NCI-H187 treated with DMSO at 0.1 percent for 48 hours (cell line): ENCODE measurements at places on chromosomes 7 and 10.

- no peak for DNase-seq
Measured at GRCh38 chr10:35194906-35195305, 68.3 kb downstream of the CREM start.

- DNase-seq: no peak
Measured at GRCh38 chr7:151777908-151778670, 98.8 kb downstream of the PRKAG2 start.

GRCh38 chr7:68679459-68680234 lies 918.6 kb upstream of the AUTS2 start:
- DNase-seq: no peak

DNA sequence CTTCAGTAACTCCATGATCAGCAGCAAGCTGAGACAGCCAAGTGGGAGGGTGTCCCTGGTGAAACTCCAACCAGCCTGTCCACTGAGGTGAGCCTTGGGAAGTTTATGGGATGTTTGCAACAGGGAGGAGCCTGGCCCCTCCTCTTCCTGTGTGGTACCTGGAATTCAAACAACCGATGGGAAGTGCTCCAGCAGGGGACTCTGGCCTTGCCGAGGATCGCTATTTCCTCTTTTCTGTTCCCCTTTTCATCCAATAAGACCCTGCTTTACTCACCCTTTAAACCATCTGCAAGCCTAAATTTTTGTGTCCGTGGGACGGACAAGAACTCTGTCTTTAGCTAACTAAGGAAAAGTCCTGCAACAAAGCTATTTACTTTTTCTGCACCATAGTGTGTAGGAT lies 491.1 kb upstream of the ZMIZ1 start:
- DNase-seq: no peak

- no peak for DNase-seq
Measured at GRCh38 chr10:84097787-84098353, 41.4 kb upstream of the GHITM start.

- no peak for DNase-seq
Measured at GRCh38 chr7:96167424-96167823, 154.5 kb downstream of the SLC25A13 start.

DNA sequence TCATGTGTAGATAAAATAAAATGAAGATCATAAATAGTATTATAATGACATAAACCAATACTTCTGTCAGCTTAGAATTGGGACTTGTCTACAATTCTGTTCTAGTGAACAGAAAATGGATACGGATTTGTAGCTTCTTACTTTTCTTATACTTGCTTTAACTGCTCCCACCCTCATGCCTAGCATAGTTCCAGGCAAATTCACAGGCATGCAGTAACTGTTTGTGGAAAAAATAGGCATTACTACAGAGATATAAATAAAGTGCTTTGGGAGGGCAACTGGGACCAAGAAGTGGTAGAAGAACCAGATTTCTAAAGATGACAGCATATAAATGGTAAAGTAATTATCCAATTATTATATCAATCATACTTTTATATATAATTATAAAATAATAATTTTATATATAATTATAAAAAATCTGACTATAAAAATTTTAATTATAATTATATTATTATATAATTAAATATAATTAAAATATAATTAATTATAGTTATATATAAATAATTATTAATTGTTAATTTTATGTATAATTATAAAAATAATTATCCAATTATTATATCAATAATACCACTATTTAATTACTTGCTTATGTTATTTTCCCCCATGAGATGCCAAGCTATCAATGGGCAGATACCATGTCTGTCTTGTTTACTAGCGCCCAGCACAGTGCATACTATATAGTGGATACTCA lies 144.1 kb downstream of the NOC3L start:
- DNase-seq: no peak

DNA sequence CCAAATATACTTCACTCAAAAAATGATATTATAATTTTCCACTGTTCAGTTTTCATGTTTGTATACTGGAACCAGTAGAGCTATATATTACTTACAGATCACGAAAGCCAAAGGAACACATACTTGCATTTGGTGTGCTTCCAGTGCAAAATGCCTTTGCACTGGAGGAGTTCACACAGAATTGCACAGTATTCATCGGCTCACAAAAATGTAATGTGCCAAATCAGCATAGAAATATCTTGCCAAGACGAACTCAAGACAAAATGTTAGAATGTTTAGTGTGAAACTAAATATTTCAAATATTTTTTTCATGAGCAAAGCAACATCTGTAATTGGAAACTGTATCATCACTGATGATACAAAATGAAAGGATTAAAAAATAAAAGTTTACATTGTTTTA lies 646.2 kb upstream of the SEMA3D start:
- no peak for DNase-seq

DNA sequence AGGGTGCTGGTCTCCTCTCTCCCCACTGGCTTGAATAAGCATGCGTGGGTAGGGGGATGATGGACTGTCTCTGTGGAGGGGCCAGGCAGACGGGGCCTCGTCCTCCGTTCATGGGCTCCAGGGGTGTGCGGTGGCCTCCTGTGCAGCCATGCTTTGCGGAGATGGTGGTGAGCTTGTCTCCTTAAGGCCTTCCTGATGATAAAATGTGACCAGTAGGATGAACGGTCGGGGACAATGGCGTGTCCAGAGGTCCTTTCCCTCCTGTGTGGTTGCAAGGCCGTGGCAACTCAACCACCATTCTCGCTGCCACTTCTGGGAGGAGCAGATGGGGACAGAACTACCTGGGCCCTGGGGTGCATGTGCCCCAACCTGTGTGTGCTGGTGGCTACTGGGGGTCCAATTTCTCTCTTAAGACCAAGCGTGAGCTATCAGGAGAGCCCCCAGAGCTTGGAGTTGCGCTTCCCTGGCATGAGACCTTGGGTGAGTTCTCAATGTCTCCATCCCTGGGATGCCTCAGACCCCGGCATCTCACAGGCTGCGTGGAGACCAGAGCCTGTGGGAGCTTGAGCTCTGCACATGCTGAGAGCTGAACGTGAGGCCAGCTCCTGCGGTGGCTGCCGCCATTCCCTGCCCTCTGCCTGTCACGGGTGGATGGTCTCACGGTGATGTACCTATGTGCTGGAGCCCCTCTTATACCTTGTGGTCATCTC lies 112.2 kb downstream of the INPP5A start:
- no peak for DNase-seq

GRCh38 chr10:106949680-106950478 lies 214.6 kb downstream of the SORCS1 start:
- no peak for DNase-seq

GRCh38 chr7:65239707-65240352 lies 133.8 kb upstream of the ZNF92 start:
- DNase-seq: no peak

- DNase-seq: no peak
Measured at GRCh38 chr10:113858541-113858940, 4.1 kb downstream of the NHLRC2 start.

GRCh38 chr7:84686373-84686772 lies 491.8 kb upstream of the SEMA3A start:
- DNase-seq: no peak

DNA sequence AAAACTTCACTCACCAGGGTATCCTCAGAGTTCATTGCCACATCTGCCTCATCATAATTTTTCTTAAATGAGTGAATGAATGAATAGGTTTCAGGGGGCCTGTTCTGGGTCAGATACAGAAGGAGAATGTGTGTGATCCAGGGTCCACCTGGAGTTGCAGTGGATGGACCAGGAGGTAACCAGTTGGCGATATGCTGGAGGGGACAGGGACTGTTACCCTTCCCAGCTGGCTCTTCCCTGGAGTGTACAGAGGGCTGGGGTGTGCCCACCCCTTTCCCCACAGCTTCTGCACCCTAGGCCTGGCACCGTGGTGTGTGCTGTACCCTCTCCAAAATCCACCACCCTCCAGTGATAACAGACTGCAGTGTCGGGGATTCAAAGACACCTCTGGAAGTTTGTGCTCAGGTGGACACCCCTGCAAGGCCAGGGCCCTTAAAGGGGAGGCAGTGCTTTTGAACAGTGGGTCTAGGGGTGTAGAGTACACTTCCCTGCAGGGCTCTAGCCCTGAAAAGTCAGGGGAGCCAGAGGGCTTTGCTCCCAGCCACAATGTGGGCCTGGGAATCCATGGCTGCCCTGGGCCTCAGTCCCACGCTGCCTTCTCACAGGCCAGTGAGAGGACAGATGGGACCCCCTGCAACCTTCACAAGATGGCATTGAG lies 134.4 kb upstream of the UNC5B start:
- DNase-seq: no peak

- DNase-seq: no peak
Measured at GRCh38 chr7:91239171-91239604, 25.0 kb upstream of the FZD1 start.

DNA sequence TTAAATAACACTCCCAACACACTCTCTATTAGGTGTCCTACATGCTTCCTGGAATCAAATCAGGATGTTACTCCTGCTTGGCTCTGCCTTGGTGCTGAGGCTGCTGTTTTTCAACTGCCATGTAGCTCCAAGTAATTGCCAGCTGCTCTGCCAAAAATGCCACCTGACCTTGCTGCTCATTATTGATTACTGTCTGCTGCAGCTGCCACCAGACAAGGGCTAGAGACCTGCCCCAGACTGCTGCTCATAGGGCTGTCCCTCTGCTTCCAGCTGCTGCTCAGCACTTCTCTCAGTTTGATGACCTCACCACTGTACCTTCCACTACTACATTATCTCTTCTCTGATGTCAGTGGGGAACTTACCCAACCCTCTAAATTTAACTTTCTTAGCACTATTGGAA lies 102.5 kb downstream of the PCLO start:
- DNase-seq: no peak

DNA sequence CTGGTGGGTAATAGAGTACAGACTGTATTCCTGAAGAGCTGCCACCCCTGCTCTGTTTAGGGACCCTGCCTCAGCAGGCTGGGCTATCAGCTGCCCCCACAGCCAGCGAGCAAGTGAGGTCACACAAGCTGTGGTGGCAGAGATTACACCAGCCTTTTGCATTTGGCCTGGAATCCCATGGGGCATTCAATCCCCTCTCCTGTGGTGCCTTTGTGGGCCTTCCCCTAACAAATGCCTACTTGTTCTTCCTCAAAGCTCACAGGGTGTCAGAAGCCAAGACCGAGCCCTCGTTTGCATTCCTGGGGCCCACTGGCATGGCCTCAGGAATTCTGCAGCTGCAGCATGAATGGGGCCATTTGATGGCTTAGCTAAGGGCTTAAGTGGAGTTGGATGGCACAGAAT lies 212.7 kb upstream of the PHYHIPL start:
- DNase-seq: no peak

- DNase-seq: no peak
Measured at GRCh38 chr7:38317515-38317914, 44.1 kb upstream of the TARP start.

DNA sequence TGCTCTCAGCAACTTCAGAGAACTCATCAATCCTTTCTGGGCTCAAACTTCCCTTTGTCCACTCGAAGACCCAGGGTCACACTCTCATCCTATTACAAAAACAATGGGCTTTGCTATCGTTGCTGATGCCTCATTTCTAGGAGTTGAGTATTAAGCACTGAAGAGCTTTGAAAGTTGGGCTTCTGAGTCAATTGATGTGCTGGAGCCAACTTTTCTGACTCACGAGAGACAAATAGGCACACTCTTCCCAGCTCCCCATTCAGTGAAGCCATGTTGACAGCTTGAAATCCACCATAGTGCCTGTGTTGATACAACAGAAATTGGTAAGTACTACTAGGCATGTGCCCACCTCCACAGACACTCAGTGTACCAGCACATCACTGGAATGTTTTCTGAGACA lies 97.5 kb upstream of the PRSS58 start:
- DNase-seq: no peak

DNA sequence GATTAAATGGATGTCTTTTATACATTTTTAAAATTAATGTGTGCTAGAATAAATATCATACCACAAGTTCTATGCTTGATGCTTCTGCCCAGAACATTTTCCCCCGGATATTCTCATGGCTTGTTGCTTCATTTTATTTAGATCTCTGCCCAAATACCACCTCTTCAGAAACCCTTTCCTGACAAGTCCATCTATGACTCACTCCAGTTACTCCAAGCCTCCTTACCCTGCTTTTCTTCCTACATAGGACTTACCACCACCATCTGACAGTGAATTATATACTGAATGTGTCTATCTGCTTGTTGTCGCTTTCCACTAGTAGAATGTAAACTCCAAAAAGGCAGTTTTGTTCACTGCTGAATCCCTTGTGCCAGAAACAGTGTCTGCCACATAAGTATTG lies 19.1 kb upstream of the ERVW-1 start:
- DNase-seq: no peak

GRCh38 chr7:103902917-103903316 lies 86.5 kb downstream of the RELN start:
- no peak for DNase-seq

DNA sequence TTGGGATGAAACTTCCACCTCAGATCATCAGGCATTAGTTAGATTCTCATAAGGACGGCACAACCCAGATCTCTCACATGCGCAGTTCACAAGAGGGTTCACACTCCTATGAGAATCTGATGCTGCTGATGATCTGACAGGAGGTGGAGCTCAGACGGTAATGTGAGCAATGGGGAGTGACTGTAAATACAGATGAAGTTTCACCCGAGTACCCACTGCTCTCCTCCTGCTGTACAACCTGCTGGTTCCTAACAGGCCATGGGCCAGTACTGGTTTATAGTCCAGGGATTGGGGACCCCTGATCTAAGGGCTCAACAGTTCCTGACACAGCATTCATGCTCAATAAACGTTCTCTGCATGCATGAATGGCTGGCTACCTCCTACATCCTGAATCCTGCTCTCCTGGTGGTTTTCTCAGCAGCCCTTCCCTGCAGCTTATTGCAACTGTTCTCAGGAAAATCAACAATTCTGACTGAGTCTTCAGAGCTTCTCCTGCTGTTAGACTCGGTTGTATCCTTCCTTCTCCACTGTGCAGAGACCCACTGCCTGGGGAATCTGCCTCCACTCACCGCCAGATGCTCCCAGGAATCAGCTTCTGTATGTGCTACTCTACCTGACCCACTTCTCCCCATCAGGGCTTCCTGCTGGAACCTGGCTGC lies 17.4 kb downstream of the PDE6C start:
- no peak for DNase-seq

- no peak for DNase-seq
Measured at GRCh38 chr7:73717025-73717807, 2.3 kb downstream of the STX1A start.

- no peak for DNase-seq
Measured at GRCh38 chr10:59177031-59177797, 771 bp downstream of the PHYHIPL start.
